ENCODE measurements at places on chromosomes 11 and 22.

DNA sequence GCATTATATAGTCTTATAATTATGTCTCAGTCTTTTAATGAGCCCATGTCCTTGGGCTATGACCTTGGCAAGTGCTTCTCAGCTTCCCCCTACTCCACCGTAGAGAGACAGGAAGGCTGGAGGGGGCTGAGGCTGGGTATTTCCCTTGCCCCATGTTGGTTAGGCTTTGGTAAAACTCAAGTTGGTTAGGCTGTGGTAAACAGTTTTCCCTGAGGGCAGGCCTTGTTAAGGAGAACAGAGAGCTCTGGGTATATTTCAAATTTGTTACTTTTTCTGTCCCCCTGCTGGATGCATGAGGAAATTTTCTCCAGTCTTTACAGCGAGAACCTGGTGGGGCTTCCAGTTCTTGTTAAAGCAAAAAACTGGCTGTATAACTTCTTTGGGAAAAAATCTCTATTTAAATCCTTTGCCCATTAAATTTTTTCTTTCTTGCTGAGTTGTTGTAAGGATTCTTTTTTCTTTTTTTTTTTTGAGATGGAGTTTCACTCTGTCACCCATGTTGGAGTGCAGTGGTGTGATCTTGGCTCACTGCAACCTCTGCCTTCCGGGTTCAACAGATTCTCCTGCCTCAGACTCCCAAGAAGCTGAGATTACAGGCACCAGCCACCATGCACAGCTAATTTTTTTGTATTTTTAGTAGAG is 12.2 kb upstream of the DCHS1 start:
- H3K4me1 ChIP-seq, result peaks cover 7% of the 10 kb centered on the region
- H3K4me3 ChIP-seq, result no peak overlapping the region
- H3K27ac ChIP-seq, result no peak overlapping the region
- no peaks in the 10 kb centered on the region for H3K27me3 ChIP-seq

- H3K4me3 ChIP-seq, result no peak overlapping the region
- no peak overlapping the region for H3K27ac ChIP-seq
- DNase-seq, result no peak
- H3K27me3 ChIP-seq, result peaks cover 14% of the 10 kb centered on the region
- H3K4me1 ChIP-seq, result no peaks in the 10 kb centered on the region
These were observed 24.1 kb downstream of the KIAA1671 start for GRCh38 chr22:24976442-24977218.

- no peak overlapping the region for H3K27ac ChIP-seq
- no peaks in the 10 kb centered on the region for H3K36me3 ChIP-seq
- no peak overlapping the region for H3K4me3 ChIP-seq
- H3K4me1 ChIP-seq, result peaks cover 26% of the 10 kb centered on the region
- no peaks in the 10 kb centered on the region for H3K27me3 ChIP-seq
- no peak for DNase-seq
These were observed 59.1 kb downstream of the RASSF10 start for GRCh38 chr11:13068211-13068610.

DNA sequence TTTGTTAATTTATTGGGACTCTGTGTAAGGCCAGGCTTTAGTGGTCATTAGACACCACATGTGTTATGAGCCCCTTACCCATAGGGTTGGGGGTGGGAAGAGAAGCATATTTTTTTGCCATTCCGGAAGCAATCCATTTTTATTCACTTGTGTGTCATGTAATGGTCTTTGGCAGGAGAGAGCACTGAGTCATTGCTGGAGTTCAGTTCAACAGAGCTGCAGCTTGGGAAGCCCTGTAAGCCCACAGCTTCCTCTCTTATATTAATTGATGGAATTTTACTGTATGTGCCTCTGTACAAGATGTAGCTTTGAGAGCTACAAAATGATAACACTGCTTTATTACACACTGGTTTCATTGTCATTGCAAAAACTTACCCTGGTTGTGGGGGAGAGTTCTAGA is 177.3 kb upstream of the SORL1-AS1 start:
- DNase-seq, result no peak
- H3K27me3 ChIP-seq, result no peaks in the 10 kb centered on the region
- H3K4me1 ChIP-seq, result no peaks in the 10 kb centered on the region
- no peaks in the 10 kb centered on the region for H3K36me3 ChIP-seq
- no peak overlapping the region for H3K4me3 ChIP-seq
- no peak overlapping the region for H3K27ac ChIP-seq

GRCh38 chr11:66904561-66904960 is 47.7 kb downstream of the LRFN4 start:
- no peaks in the 10 kb centered on the region for H3K27me3 ChIP-seq
- H3K4me3 ChIP-seq, result no peak overlapping the region
- no peaks in the 10 kb centered on the region for H3K36me3 ChIP-seq
- DNase-seq, result no peak

GRCh38 chr11:125211191-125211947 is 46.8 kb downstream of the PKNOX2 start:
- peak overlapping the region; percentile 31 for H3K27ac ChIP-seq
- peaks cover 47% of the 10 kb centered on the region for H3K4me1 ChIP-seq
- no peaks in the 10 kb centered on the region for H3K27me3 ChIP-seq
- peak; percentile 79 for DNase-seq
- H3K36me3 ChIP-seq, result no peaks in the 10 kb centered on the region

DNA sequence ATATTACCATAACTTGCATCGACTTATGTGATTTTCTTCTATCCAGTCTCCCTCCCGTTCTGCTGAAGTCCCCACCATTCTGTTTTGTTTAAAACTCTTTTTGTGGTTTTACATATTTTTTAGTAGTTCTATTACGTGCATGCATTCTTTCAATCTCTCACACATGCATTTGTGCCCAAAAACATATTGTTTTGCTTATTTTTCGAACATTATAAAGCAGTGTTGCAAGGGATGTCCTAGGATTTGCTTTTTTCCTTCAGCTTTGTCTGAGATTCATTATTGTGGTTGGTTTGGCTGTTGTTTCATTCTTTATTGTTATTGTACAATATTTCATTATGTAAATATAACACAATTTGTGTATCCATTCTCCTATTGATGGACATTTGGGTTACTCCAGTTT is 235.7 kb downstream of the DYNC2H1 start:
- H3K27me3 ChIP-seq, result no peaks in the 10 kb centered on the region
- H3K36me3 ChIP-seq, result no peaks in the 10 kb centered on the region
- H3K27ac ChIP-seq, result no peak overlapping the region
- no peaks in the 10 kb centered on the region for H3K4me1 ChIP-seq
- DNase-seq, result no peak

GRCh38 chr11:75028724-75029123 is 40.0 kb downstream of the NEU3 start:
- no peaks in the 10 kb centered on the region for H3K27me3 ChIP-seq
- no peaks in the 10 kb centered on the region for H3K4me1 ChIP-seq
- no peaks in the 10 kb centered on the region for H3K36me3 ChIP-seq
- H3K27ac ChIP-seq, result no peak overlapping the region

GRCh38 chr11:109247071-109247470 is 174.9 kb upstream of the C11orf87 start:
- no peaks in the 10 kb centered on the region for H3K36me3 ChIP-seq
- H3K4me3 ChIP-seq, result no peak overlapping the region
- H3K27me3 ChIP-seq, result no peaks in the 10 kb centered on the region
- H3K27ac ChIP-seq, result no peak overlapping the region

DNA sequence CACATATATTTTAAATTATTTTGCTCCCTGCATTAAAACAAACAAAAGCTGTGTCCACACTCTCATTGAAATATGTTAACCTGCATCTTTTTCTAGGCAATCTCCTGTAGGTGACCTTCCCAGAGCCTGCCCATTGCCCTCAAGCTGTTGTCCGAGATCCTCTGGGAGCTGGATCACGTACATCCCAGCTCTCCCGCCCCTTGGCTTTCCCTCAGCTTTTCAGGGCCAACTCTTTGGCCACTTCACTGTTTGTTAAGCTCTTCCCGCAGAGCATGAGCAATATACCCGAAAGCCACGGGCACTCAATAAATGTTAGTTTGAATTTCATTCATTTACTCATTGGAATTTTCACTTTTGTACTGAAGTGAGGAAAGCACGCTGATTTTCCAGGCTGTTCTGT is 32.2 kb downstream of the ELMOD1 start:
- DNase-seq, result no peak
- no peaks in the 10 kb centered on the region for H3K27me3 ChIP-seq
- H3K4me3 ChIP-seq, result no peak overlapping the region
- peaks cover 5% of the 10 kb centered on the region for H3K36me3 ChIP-seq

DNA sequence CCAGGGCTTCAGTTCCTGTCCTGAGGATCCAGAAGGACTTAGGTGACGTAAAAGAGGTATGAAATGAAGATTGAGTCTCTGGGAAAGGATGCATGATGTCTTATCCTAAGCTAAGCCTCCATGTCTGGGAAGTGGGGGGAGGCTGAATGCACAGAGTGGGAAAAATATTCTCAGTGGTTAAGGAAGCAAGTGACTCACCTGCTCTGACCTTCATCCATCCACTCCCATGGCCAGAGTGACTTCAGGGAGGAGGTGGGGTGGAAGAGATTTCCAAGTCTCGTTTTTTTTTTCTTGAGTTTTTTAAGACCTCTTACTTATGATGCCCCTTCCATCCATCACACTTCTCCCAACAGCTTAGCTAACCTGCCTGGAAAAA is 32.5 kb upstream of the POLD3 start:
- DNase-seq, result no peak
- no peaks in the 10 kb centered on the region for H3K27me3 ChIP-seq
- H3K27ac ChIP-seq, result no peak overlapping the region
- H3K4me1 ChIP-seq, result no peaks in the 10 kb centered on the region
- no peak overlapping the region for H3K4me3 ChIP-seq

GRCh38 chr11:107849790-107850189 is 8.8 kb downstream of the SLC35F2 start:
- no peaks in the 10 kb centered on the region for H3K4me1 ChIP-seq
- no peak overlapping the region for H3K27ac ChIP-seq
- no peak overlapping the region for H3K4me3 ChIP-seq
- DNase-seq, result no peak

- no peaks in the 10 kb centered on the region for H3K27me3 ChIP-seq
- H3K27ac ChIP-seq, result no peak overlapping the region
- DNase-seq, result no peak
- no peaks in the 10 kb centered on the region for H3K4me1 ChIP-seq
- no peak overlapping the region for H3K4me3 ChIP-seq
These were observed 910.1 kb upstream of the FAT3 start for GRCh38 chr11:91314521-91314920.

DNA sequence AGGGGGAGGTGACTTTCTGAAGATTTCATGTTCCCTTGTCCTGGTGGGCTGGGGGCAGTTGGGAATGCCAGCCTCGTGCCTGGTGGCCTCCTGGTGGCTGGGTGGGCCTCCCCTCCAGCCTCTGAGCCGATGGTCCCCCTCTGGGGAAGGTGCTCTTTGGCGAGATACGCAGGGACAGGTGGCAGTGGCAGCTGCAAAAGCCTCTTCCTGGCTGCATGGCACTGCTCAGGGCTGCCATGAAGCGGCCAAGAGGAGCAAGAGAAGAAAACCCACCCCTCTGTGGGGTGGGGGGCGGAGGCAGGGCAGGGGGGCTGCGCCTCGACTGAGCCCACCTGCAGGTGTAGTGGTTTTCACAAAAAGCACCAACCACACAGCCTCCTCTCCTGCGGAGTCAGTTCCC is 61.8 kb upstream of the PHF21B start:
- peaks cover 3% of the 10 kb centered on the region for H3K4me1 ChIP-seq
- H3K4me3 ChIP-seq, result no peak overlapping the region
- H3K36me3 ChIP-seq, result no peaks in the 10 kb centered on the region

- no peaks in the 10 kb centered on the region for H3K4me1 ChIP-seq
- H3K4me3 ChIP-seq, result no peak overlapping the region
- no peaks in the 10 kb centered on the region for H3K36me3 ChIP-seq
- H3K27me3 ChIP-seq, result no peaks in the 10 kb centered on the region
- H3K27ac ChIP-seq, result no peak overlapping the region
These were observed 274.9 kb upstream of the CADM1 start for GRCh38 chr11:115778928-115779650.

GRCh38 chr22:43199541-43199940 is 12.6 kb upstream of the TTLL12 start:
- no peaks in the 10 kb centered on the region for H3K27me3 ChIP-seq
- no peak overlapping the region for H3K27ac ChIP-seq
- no peak for DNase-seq

- no peaks in the 10 kb centered on the region for H3K36me3 ChIP-seq
- no peak for DNase-seq
- H3K4me1 ChIP-seq, result no peaks in the 10 kb centered on the region
- no peak overlapping the region for H3K27ac ChIP-seq
- no peaks in the 10 kb centered on the region for H3K27me3 ChIP-seq
These were observed 139.6 kb downstream of the LARGE1 start for GRCh38 chr22:33780531-33781136.

- H3K36me3 ChIP-seq, result no peaks in the 10 kb centered on the region
- DNase-seq, result no peak
- no peak overlapping the region for H3K27ac ChIP-seq
- H3K4me1 ChIP-seq, result no peaks in the 10 kb centered on the region
- H3K27me3 ChIP-seq, result no peaks in the 10 kb centered on the region
- H3K4me3 ChIP-seq, result no peak overlapping the region
These were observed 666.6 kb upstream of the TENM4 start for GRCh38 chr11:80107415-80107814.

DNA sequence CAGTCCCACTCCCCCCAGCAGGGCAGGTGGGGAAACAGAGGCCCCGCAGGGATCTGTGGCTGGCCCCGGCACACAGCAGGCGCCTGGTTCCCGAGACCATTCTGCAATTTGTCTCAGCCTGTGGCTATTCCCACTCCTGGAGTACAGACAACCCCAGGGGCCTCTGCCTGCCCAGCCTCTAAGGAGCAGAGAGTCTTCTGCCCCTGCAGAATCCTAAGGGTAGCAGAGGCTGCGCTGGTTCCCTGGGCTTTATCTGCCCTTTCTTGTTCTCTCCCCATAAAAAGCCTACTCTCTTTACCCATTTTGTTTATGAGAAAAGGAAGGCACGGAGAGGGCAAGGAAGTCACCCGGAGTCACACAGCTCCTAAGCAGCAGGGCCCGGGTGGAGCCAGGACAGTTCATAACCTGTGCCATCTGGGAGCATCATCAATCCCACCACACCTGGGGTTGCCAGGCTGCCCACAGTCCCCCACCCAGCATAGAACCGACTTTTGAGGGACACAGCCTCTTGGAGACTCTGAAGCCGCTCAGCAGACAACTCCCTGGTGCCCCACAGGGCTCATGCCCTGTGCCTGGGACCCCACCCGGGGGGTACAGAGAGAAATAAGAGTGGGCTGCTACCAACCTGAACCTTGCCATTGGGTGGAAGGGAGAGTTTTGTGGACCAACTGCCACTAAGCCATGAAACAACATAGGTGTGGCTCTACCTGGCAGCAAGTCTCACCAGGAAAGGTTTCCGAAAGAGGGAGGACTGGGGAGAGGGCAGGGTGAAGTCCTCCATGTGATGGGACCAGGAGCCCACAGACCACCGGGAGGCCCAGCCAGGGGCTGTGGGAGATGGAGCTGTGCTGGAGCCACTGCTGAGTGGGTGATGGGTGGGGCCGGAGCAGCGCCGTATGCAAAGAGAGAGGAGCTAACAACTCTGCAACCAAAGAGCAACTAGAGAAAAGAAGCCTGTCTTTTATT is 17.2 kb upstream of the LINC01488 start:
- H3K4me3 ChIP-seq, result no peak overlapping the region
- no peaks in the 10 kb centered on the region for H3K27me3 ChIP-seq
- peaks cover 17% of the 10 kb centered on the region for H3K4me1 ChIP-seq
- no peak for DNase-seq
- no peaks in the 10 kb centered on the region for H3K36me3 ChIP-seq

- no peaks in the 10 kb centered on the region for H3K36me3 ChIP-seq
- peaks cover 48% of the 10 kb centered on the region for H3K4me1 ChIP-seq
- peak overlapping the region; percentile 75 for H3K27ac ChIP-seq
- H3K4me3 ChIP-seq, result no peak overlapping the region
- DNase-seq, result peak; percentile 51
These were observed 118.1 kb upstream of the CLPB start for GRCh38 chr11:72552399-72552910.
